ENCODE measurements at places on chromosomes 5 and 9.

GRCh38 chr9:13445103-13445500, 165.6 kb upstream of the MPDZ start:
- peak; percentile 11 for DNase-seq

DNA sequence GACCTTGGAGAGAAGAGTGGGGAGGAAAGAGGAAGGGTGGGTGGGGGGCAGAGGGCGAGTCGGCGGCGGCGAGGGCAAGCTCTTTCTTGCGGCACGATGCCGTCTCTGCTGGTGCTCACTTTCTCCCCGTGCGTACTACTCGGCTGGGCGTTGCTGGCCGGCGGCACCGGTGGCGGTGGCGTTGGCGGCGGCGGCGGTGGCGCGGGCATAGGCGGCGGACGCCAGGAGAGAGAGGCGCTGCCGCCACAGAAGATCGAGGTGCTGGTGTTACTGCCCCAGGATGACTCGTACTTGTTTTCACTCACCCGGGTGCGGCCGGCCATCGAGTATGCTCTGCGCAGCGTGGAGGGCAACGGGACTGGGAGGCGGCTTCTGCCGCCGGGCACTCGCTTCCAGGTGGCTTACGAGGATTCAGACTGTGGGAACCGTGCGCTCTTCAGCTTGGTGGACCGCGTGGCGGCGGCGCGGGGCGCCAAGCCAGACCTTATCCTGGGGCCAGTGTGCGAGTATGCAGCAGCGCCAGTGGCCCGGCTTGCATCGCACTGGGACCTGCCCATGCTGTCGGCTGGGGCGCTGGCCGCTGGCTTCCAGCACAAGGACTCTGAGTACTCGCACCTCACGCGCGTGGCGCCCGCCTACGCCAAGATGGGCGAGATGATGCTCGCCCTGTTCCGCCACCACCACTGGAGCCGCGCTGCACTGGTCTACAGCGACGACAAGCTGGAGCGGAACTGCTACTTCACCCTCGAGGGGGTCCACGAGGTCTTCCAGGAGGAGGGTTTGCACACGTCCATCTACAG, 760 bp downstream of the NPR3 start:
- DNase-seq, result no peak

GRCh38 chr5:2297991-2298390, 415.3 kb upstream of the IRX4 start:
- DNase-seq, result no peak

- no peak for DNase-seq
Observed at GRCh38 chr5:107496466-107496865, 174.3 kb downstream of the EFNA5 start.

GRCh38 chr9:117374076-117374725, 40.7 kb downstream of the ASTN2 start:
- DNase-seq, result no peak

GRCh38 chr9:34413231-34413852, 36.6 kb upstream of the MYORG start:
- DNase-seq, result peak; percentile 22

GRCh38 chr5:180050121-180050940, 21.2 kb downstream of the RNF130 start:
- DNase-seq, result no peak

DNA sequence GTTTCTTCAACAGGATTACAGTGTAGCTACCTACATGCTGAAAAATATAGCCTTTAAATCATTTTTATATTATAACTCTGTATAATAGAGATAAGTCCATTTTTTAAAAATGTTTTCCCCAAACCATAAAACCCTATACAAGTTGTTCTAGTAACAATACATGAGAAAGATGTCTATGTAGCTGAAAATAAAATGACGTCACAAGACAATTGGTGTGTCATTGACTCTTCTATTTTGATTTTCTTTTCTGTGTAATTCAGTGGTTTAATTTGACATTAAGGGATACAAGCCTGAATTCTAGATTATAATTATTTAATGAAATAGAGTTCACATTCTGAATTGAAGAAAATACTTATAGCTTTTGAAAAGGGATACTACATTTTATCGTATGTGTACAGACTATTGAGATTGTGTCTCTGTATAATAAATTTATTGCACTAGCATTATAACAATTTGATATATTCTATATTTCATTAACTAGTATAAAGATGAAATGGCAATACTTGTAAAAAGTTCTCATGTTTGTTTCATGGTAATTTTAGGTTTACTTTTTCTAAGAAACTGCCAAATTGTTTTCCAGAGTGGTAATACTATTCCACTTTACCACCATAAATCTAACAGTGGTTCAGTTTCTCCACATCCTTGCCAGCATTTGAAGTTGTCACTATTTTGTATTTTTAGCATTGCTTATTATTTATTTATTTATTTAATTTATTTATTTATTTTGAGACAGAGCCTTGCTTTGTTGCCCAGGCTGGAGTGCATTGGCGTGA, 18.7 kb downstream of the ANXA1 start:
- no peak for DNase-seq

DNA sequence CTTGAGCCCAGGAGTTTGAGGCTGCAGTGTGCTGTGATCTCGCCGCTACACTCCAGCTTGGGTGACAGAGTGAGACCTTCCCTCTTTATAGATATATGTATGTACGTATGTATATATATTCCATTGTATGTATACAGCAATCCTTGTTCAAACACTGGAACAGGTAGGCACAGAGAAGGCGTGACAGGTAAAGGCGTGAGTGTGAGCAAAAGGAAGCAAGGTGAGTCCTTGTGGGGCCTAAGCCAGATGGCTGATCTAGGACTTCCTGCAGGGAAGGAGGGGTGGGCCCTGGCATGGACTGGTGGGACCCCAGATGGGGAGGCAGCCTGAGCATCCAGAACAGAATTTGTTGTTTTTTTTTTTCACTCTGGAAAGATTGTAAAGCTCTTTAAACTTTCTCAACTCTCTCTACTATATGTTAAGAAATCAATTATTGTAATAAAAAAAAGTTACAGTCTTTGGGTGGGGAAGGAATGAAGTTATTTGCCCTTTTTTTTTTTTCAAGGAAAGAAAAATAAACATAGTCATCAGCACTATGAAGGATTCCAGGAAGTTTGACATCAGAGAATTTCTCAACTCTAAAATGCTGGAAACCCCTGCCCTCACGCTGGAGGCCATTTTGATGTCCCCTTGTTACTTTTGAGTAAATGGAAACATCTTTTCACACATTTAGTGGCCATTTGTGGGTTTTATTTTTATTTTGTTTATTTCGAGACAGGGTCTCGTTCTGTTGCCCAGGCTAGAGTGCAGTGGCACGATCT, 38.9 kb upstream of the STXBP1 start:
- peak; percentile 85 for DNase-seq

- peak; percentile 96 for DNase-seq
Observed at GRCh38 chr5:53362521-53362941, 117.9 kb upstream of the FST start.

GRCh38 chr9:29475471-29475870, 1902.2 kb upstream of the C9orf72 start:
- DNase-seq, result no peak

- peak; percentile 42 for DNase-seq
Observed at GRCh38 chr5:36240779-36241630, 720 bp downstream of the NADK2 start.

Measured in stromal cell of bone marrow (primary cell).